ENCODE measurements at places on chromosomes 13 and 19. TPM values are rescaled to one million over a fixed set of nuclear protein-coding genes. Genes with fewer than 3 reads are reported as not detected.

DNA sequence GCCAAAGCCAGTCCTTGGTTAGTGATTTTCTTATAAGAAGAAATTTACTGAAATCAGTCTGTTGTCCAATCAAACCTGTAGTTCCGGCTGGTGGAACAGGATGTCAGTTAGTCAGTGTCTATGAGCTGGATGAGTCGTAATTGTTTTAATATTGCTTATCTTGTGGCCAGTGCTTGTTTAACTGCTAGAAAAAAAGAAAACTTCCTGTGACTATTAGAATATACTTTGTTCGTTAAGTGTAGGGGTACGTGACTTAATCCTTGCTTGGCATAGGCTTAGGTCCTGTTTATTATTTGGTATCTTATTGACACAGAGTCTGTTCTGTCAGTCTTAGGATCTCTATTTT is 1484.8 kb upstream of the MIR17HG start:
- no peak for DNase-seq

GRCh38 chr13:41837629-41838028 is 123.3 kb downstream of the VWA8 start:
- DNase-seq: no peak

The DDA1 gene
- total RNA-seq: 33.0 TPM

The DLEU7 gene
- not detected for total RNA-seq

DNA sequence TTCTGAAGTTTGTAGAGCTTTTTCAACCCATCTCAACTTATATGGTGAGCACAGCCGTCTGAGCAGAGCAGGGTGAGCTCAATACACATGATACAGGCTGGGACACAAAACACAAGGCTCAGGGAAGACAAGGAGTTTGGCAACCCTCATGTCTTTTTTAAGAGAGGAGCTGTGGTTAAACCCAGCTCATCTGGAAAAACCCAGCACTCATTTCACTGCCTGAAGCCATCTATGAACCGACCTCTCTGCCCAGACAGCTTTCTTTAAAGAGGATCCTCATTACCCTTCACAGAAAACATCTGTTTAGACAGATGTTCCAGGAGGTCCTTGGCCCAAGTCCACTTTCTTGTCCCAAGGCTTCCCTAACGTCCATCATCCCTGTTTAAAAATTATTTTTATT is 170.0 kb upstream of the TSHZ3 start:
- DNase-seq: no peak

DNA sequence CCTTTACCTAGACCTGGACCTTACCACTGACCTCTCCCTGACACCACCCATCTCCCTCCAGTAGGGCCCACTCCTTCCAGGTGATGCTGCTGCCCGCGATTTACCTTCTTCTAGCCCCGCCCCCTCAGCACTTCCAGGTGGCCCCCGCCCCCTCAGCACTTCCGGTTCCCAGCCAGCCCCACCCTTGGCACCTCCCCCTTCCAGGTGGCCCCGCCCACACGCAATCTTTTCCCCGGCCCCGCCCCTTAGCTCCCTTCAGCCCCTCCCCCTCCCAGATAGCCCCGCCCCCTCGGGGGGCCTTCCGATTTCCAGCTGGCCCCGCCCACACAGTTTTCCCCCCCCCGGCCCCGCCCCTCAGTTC is 586 bp downstream of the LIG1 start:
- peak; percentile 92 for DNase-seq

The PINLYP gene
- total RNA-seq: not detected
